NCI-H345 (cell line): ENCODE measurements at places on chromosomes 1 and 21.

DNA sequence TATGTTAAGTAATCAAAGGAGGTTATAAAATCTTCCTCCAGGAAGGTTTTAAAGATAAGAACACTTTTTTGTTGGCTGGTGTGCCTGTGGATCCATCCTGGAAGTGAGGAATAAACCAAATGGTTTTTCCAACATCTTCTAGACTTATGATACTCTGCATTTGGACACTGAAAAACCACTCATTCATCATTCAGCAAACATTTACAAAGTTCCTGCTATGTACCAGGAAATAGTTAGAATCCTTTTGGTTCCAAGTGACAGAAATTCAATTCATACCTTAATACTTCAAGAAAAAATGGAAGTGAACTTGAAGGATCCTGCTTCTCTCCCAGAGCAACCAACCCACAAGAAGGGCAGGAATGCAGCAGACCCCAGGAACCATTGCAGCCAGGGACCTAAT is 39.6 kb upstream of the PIGC start:
- no peak for DNase-seq

DNA sequence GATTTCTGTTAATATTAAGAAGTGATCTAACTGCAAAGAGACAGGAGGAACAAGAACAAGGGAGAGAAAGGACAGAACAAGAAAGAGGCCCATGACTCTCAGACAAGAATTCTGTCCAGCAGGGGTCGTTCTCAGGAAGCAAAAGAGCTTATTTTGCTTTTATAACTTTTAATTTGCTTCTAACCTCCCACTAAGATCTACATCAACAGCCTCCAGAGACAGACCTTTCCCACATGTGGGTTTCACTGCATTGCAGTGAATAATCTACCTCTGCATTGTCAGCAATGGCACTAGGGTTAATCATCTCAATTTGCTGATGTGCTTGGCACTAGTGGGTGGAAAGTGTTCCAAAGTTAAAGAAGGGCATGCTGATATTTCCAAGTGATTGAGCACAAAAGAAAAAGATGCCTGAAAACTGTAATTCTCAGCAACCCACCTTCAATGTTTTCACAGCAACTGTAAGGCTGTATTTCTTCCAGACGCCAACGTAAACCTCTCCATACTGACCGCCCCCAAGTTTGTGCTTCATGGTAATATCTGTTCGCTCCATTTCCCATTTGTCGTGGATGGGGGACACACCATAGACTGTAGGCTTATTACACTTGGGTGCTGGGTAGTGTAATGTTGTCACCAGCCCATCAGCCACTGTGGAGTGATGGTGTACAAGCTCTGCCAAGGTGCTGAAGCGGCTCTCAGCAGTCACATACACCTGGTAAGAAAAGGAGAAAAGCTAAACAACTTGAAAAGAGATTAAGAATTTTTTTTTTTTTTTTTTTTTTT is 39.5 kb downstream of the TOR3A start:
- no peak for DNase-seq

DNA sequence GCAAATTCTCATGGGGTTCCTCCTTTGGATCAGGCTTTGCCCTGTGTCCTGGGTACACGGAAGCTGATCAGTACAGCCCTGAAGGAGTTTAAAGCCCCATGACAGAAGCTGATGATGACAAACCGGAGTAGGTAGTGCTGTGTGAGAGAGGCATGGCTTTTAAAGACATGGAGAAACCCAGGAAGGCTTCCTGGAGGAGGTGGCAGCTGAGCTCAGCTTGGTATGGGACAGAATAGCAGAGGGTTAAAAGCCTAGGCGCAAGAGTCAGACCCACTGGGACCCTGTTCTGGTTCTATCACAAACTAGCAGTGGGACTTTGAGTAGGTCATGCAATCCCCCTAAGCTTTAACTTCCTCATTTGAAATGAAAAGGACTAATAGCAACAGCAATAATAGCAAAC is 6.1 kb downstream of the TMEM61 start:
- DNase-seq, result no peak

DNA sequence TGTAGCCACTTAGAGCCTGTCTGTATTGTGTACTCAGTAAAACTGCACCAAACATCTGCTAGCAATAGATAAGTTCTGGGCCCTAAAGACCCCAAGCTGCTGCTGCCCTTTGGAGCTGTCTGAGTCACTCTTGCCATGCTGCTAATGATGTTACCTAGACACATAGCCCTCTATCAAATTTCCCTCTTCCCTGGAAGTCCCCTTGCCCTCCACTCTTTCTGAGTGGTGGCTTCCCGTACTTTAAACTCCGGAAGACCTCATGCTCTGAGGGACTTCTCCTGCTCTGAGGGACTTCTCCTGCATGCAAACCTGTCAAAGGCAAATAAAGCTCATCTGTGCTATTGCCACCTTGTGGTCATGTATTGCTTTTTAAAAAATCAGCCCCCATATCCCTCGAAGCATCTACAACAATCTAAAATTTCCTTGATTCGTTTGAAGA is 34.0 kb downstream of the FH start:
- peak; percentile 53 for DNase-seq

DNA sequence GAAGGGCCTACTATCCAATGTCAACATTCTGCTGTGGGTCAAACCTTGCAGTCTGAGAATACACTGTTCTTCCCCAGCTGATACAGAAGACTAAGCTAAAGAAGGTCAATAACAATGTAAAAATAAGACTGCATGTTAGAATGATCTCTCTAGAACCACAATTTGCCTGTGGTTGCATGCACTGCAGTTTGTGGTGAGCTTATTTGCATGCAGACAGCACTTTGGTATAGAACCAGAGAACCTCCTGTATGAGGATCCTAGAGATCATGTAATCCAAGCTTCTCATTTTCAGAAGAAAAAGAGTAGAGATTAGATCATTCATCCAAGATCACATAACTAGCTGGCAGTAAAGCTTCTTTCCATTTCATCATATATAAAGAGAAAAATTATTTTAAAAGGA is 15.8 kb downstream of the SYNJ1 start:
- no peak for DNase-seq

DNA sequence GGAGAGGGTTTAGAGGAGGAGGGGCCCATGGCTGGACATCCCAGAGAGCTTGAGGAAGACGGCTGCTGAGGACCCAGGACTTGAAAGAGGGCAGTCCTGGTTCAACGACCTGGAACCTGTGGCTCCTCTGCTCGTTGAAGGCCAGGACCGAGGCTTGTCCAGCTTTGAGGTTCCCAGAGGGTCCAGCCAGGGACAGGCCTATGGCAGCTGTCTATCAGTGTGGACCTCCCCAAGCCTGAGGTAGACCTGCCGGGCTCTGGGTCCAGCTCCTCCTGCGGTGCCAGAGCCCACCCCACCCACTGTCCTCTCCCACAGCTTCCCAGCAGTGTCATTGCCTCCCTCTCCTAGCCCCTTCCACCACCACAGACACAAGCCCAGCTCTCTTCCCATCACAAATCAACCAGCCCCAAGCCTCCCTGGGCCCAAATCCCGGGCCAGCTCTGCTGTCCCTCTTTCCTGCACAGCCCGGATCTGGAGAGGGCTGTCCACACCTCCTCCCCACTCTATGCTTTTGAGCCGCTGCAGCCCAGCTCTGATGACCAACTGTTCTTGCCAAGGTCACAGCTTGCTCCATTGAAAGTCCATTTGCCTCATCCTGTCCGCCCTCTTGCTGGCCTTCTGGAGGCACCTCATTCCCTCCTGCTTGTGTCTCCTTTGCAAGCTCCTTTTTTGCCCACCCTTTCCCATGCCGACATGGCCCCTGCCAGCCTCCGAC is 48.7 kb upstream of the EDN2 start:
- no peak for DNase-seq

- no peak for DNase-seq
These were observed 1.5 kb downstream of the C1QA start for GRCh38 chr1:22637907-22638445.

DNA sequence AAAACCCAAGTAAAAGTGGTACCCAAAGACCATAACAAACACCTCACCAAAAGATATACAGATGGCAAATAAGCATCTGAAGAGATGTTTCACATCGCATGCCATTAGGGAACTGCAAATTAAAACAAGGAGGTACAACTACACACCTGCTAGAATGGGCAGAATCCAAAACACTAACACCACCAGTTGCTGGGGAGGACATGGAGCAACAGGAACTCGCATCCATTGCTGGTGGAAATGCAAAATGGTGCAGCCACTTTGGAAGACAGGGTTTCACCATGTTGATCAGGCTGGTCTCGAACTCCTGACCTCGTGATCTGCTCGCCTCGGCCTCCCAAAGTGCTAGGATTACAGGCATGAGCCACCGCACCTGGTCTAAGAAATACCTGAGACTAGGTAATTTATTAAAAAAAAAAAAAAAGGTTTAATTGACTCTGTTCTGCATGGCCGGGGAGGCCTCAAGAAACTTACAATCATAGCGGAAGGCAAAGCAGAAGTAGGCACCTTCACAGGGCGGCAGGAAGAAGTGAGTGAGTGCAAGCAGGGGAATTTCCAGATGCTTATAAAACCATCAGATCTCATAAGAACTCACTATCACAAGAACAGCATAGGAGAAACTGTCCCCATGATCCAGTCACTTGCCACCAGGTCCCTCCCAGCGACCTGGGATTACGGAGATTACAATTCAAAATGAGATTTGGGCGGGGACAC is 30.2 kb upstream of the PRSS38 start:
- no peak for DNase-seq

DNA sequence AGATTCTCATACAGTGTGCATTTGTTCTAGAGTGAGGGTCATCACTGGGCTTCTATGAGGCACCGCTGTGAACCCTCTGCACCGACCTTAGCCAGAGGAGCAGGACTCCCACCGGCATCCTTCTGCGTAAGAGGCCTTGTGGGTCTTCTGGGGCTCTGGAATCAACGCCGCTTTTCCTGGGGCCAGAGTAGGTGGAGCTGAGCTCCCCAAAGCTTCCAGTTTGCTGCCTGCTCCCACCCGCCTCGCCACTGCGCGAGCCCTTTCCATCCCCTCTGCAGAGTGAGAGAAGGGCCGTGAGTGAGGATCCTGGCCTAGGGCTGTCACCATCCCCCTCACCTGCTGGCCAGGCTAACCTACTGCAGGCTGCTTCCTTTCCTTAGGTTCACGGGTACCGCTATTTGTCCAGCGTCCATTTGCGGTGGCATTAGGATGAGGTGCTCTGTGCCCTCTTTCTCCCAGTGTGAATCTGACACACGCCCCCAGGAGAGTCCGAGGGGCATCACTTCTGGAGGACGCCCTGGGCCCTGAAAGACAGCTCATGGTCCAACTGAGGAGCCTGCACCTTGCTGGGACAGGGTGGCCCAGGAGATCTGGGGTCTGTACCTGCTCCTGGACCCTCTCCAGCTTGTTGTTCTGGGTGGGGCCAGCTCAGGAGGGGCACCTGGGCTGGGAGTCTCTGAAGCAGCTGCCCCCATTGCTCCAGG is 36.2 kb downstream of the UMODL1 start:
- no peak for DNase-seq

GRCh38 chr1:183588827-183589226 is 1.4 kb downstream of the NCF2 start:
- no peak for DNase-seq
